Lower leg skin (tissue), 4 donors: ENCODE measurements at places on chromosomes 3 and 15. TPM values are rescaled to one million over a fixed set of nuclear protein-coding genes. Genes with fewer than 3 reads are reported as not detected.

The PRR20G gene
- not detected for total RNA-seq

The ANKUB1 gene
- not detected for total RNA-seq

The LRTM1 gene
- total RNA-seq, result not detected

The TGM5 gene
- total RNA-seq, result 111 TPM

The ADCY5 gene
- 1.3 TPM for total RNA-seq

The MCF2L2 gene
- not detected for total RNA-seq

The IQCH gene
- 1.4 TPM for total RNA-seq

The CFAP91 gene
- 5.1 TPM for total RNA-seq

The RHCG gene
- total RNA-seq, result 23.6 TPM

The ZIC1 gene
- total RNA-seq, result 1.8 TPM

The ITIH1 gene
- total RNA-seq, result not detected

The TICRR gene
- 0.21 TPM for total RNA-seq

The FGF7 gene
- total RNA-seq, result 35.6 TPM

The NGRN gene
- 49.8 TPM for total RNA-seq

The SLC2A2 gene
- total RNA-seq, result not detected

The CCR8 gene
- total RNA-seq, result not detected

The ANKRD34C gene
- total RNA-seq, result not detected

The CCDC54 gene
- not detected for total RNA-seq

The ROPN1B gene
- total RNA-seq, result 4.0 TPM

The ZNF80 gene
- not detected for total RNA-seq

The LDHAL6B gene
- not detected for total RNA-seq

The COL6A5 gene
- total RNA-seq, result 0.04 TPM
